Activated CD8-positive, alpha-beta memory T cell treated with anti-CD3 and anti-CD28 coated beads for 4 hours (primary cell): ENCODE measurements at places on chromosomes 6 and 20.

GRCh38 chr6:14040042-14040441, 77.5 kb upstream of the CD83 start:
- DNase-seq, result no peak

- DNase-seq, result no peak
Measured at GRCh38 chr6:72810571-72811280, 188.9 kb downstream of the KCNQ5 start.

GRCh38 chr6:31010393-31011060, at the start of gene MUC22:
Gene MUC22 (plus strand): TSS chr6:31010474. CDS start chr6:31010707, 233 bp downstream.
- DNase-seq, result no peak

- DNase-seq, result no peak
Measured at GRCh38 chr6:47264775-47265184, 44.9 kb downstream of the TNFRSF21 start.

- DNase-seq, result no peak
Measured at GRCh38 chr20:8798505-8798904, 270.4 kb upstream of the PLCB4 start.

DNA sequence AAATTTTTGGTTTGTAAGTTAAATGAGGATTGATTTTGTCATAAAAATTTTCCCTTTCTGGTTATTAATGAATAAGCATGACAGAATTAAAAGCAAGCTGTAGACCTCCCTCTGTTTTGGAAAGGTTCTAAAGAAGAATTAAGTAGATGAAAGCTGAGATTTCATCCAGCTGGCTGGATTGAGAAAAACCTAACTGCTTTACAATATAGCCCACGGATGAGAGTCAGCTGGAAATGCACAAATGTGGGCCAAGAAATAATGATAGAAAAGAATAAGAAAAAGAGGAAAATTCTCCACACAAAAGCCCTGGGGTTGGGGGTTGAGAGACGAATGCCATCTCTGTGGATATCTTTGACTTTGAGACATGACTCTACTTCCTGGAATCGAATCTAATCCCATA, 631.6 kb downstream of the HDGFL1 start:
- no peak for DNase-seq

GRCh38 chr6:12442455-12442854, 152.3 kb downstream of the EDN1 start:
- DNase-seq, result no peak

- no peak for DNase-seq
Measured at GRCh38 chr6:146363838-146364607, 179.6 kb upstream of the RAB32 start.

DNA sequence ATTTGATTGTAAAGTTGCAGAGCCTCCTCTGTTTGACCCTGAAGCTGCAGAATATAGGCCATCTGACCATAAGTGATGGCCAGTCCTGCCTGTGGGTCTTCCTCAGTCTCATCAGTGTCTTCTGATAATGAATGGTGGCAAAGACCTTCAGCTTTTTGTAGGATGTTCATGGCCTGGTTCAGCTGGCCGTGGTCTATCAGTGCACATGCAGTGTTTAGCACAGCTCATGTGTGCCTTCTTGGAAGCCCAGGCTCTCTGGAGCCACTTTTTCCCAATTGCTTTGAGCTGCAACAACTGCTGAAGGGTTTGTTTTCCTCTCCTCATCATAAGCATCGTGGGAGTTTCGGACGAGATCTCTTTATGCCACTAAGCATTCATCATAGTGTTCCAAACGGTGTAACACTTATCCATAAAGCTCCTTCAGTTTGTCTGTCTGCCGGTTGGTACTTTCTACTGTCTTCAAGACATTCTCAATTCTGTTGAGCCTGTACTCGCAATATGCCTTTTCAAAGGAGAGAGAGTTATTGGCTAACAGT, 70.1 kb upstream of the TULP4 start:
- DNase-seq, result no peak

DNA sequence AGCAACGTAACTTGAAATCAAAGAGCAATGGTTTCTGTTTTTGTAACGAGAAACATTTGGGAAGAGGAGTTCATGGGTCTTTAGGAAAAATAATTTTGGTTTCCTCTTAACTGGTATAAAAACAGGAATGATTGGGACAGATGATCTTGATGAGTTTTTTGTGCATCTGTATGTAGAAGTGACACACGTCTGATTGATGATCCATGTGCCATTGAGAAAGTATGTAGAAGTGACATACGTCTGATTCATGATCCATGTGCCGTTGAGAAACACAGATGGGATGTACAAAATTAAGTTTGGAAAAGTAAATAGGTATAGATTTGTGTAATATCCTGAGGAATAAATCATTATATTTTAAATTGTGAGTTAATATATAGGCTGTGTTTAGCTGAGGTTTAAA, 2.1 kb downstream of the KIAA1586 start:
- DNase-seq, result no peak

GRCh38 chr20:62318400-62319345, 15.9 kb downstream of the ADRM1 start:
- DNase-seq, result no peak

DNA sequence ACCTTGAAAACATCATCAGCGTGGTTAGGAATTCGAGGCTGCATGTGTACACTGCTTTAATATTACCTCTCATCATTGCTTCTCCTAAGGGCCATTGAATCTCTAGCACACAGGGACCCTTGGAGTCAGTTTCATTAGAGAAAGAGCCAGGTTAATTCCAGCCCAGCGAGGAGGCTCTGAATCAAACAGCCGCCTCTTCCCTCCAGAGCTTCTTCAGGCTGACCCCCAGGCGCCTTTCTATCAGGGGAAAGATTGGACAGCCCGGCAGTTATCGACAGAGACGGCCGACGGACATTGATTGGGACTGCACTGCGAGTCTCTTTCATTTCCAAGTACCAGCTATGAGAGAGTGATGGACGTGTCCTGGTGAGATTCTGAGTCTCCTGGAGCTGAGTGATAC, 159.2 kb downstream of the ANKRD60 start:
- no peak for DNase-seq

GRCh38 chr20:41509316-41510200, 108.6 kb downstream of the CHD6 start:
- DNase-seq, result no peak

GRCh38 chr6:101445527-101445926, 52.0 kb downstream of the GRIK2 start:
- no peak for DNase-seq

DNA sequence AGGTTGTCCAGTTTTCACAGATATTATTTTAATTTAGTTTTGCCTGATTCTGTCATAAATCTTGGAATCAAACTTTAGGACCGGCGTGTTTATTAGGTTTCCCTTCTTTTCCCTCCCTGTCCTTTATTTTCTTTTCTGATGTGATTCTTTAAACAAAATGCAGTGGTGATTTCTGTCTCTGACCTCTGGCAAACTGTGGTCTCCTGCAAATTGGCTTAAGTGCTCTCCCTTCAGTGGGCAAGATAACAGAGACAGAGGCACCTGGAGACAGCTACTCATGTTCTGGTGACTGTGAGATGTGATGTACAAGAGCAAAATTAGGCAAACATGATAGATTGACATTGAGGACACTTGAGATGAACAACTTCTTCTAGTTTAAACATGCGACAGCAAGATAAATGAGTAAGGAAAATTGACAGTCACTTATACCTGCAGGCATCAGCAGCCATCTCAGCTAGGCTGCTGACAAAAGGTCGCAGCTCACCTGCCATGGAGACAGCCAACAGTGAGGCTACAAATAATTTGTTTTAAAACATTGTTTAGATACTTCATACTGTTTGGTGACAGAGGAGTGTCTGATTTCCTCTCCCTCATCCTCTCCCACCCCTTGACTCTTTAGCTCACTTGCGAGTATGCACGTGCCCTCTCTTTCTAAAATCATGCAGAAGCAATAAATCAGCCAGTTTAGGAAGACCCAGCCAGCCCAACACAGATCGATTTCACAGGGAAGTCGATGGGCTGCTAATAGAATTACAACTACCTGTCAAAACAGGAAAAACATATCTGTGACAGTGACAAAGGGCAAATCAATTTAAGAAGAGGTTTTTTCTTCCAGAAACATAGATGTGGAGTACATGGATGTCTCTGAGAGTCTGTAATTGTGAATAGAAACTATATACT, 63.4 kb upstream of the MAP3K7 start:
- DNase-seq, result no peak

GRCh38 chr6:92577077-92577719, 842.2 kb downstream of the EPHA7 start:
- DNase-seq, result no peak
